Astrocyte of the hippocampus (primary cell): ENCODE measurements at places on chromosomes 4 and X.
A peak's percentile ranks its signal among the peaks of the same experiment; 100 is the strongest.

- no peak for DNase-seq
Measured at GRCh38 chrX:44784241-44784640, 59.6 kb upstream of the DUSP21 start.

DNA sequence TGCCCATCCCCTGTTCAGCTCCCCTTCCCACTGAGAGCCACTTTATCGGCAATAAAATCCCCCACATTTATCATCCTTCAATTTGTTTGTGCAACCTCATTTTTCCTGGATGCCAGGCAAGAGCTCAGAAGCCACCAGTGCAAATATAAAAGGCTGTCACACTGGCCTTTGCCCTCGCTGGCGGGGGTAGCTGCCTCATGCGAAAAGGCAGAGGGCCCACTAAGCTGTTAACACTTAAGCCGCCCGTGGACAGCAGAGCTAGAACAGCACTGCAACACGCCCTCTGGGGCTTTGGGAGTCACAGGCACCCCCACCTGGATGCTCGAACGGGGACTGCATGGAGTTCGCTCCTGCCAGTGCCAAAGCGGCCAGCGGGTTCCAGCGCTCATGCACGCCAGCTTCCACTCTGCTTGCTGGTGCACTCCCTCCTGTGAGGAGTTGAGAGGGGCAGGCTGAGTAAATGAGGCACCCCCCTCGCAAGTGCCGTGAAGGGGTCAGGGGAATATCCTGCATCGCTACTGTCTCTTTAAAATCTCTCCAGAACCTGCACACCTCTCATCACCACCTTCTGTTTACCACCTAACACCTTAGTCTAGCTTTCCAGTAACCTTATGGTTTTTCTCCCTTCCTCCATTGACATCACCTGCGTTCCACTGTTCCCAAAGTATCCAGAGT is 99.5 kb downstream of the SORBS2 start:
- no peak for DNase-seq

DNA sequence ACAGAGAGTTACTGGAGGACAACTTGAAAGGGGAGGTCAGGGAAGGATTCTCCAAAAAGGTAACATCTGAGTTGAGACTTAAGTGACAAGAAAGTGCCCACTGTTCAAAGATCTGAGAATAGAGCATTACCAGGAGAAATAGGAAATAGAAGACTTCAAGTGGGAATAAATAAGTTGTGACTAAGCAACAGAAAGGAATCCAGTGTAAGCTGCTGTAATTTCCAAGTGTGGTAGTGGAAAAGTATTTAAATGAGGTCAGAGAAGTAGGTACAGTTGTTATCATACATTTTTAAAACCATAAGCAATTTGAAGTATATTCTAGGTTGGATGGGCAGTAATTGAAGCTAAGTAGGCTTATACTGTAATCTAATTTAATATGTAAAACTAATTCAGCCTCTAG is 211.9 kb downstream of the FBXO8 start:
- DNase-seq, result peak; percentile 3

GRCh38 chr4:170089274-170089667 is 485 bp downstream of the AADAT start:
- DNase-seq, result peak; percentile 71

- no peak for DNase-seq
Measured at GRCh38 chr4:10181745-10182445, 65.3 kb upstream of the WDR1 start.

DNA sequence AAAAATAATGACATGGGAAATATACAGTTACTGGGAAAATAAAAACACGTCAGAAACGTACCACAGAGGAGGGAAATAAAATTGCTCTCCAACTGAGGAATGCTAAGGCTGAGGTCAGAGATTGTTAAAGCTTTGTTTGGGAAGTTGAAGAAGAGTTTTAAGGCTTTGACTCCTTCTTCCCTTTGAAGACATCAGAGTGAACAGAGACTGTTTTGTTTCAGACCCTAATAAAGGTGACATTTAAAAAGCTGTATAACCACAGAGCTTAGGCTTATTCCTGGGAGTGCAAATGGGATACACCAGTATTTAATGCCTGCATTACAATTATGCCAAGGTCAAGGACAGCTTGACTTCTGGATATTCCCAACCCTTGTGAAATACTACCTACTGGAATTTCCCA is 102.8 kb downstream of the TRIML1 start:
- no peak for DNase-seq

- DNase-seq, result no peak
Measured at GRCh38 chr4:137644201-137644600, 111.9 kb upstream of the PCDH18 start.

DNA sequence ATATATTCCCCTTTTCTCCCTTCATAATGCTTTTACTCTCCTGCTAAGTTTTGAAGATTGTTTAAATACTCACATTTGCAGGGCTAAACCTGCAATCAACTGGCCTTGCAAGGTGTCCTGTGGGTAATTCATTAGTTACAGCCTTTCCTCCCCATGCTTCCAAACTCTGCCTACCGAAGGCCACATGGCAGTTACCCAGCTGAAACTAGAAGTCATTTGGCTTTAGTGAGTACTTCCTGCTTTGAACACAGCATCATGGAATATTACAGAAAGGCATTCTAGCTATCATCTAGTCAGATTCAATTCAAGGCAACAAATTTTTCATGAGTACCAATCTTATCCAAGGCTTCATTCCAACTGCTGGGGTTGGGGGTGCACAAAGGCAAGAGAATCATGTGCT is 55.6 kb downstream of the SRPX start:
- no peak for DNase-seq

DNA sequence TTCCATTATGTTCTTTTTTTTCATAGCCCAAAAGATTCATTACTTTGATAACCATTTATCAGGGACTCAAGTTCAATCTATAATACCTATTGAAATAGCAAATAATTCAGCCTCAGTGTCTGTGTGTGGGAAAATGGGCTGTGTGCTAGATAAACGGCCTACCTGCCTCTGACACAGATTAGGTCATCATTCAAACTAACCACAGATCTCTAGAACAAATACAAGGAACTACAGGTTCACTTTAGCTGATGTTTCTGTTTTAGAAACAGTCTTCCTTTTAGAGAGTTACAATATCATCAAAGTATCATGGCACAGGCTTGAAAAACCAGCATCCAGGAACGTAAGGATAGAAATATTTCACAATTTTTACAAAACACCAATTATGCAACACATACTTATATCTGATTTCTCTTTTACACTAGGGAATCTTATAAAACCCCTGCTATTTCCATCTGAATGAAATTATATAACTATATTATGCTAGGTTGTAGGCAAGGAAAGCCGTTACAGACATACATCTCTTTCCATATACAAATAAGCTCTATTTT is 56.6 kb upstream of the MAB21L2 start:
- no peak for DNase-seq

DNA sequence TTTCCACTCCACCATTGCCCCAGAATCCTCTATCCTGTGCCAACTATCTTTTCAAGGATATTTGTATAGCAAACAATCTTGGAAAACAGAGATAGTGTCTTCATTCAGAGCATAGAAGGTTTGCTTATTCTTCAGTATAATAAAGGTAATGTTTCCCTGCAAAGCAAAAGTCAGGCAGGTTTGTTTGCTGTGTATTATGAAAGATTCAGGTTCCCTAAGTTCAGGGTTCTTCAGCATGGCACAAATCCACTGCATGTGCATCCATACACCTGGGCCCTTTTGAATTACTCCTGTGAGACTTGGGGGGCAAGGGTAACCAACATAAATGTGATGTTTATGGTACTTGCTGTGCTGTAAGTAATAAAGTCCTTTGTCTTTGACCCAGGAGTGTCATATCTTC is 33.2 kb upstream of the ZC4H2 start:
- DNase-seq, result no peak

DNA sequence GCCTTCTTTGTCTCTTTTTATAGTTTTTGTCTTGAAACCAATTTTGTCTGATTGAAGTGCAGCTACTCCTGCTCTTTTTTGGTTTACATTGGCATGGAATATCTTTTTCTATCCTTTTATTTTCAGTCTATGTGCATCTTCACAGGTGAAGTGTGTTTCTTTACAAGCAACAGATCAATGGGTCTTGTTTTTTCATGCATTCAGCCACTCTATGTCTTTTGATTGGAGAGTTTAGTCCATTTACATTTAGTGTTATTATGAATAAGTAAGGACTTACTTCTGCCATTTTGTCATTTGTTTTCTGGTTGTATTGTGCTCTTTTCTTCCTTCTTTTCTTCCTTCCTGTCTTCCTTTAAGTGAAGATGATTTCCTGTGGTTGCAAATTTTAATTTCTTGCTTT is 224.4 kb downstream of the SLC39A8 start:
- no peak for DNase-seq

- no peak for DNase-seq
Measured at GRCh38 chrX:24378706-24379105, 18.3 kb downstream of the SUPT20HL1 start.

DNA sequence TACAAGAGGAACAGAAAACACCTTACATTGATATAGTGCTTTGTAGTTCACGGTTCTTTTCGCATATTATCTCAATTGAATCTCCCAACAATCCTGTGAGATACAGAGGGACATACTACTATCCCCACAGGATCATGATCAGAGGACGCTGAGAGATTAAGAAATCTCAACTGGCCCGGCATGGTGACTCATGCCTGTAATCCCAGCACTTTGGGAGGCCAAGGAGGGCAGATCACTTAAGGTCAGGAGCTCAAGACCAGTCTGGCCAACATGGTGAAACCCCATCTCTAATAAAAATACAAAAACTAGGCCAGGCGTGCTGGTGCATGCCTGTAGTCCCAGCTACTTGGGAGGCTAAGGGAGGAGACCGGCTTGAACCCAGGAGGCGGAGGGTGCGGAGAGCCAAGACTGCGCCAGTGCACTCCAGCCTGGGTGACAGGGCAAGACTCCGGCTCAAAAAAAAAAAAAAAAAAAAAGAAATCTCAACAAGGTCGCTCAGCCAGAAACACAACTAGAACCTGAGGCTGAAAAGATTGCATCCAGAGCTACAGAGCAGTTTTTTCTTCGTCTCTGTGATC is 7.4 kb downstream of the APOO start:
- no peak for DNase-seq
